Smooth muscle cell of the coronary artery (primary cell): ENCODE measurements at places on chromosomes 7 and 10. TPM values are rescaled to one million over a fixed set of nuclear protein-coding genes. Genes with fewer than 3 reads are reported as not detected.

Gene CNTNAP2
- not detected in 2 replicates for total RNA-seq

Gene DDC
- not detected in 2 replicates for total RNA-seq

Gene RGR
- total RNA-seq = not detected in 2 replicates

Gene SMNDC1
- 2.6 and 6.4 TPM in 2 replicates for total RNA-seq

Gene SEMA3D
- total RNA-seq = 3.4 and 17.9 TPM in 2 replicates

Gene AHCYL2
- total RNA-seq = 5.6 and 11.9 TPM in 2 replicates

Gene AQP1
- total RNA-seq = 22.2 and 62.1 TPM in 2 replicates

Gene PLEKHS1
- not detected in 2 replicates for total RNA-seq
